ENCODE measurements at places on chromosomes 2 and 18.

DNA sequence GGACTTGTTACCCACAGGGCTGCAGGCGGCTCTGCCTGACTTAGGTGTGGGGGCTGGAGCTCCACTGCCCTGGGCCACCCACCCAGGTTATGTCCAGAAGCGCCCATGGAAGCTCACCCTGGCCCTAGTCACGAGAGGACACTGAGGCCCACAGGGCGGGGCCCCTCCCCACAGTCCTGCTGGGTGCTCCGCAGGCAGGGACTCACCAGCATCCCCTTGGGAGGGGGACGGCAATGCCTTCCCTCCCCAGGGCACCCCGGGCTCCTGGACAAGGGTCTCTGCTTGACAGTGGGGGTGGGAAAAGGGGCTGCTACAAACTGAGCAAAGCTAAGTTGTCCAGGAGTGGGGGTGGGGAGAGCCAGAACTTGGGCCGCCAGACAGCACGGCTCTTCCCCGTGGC lies 60.5 kb downstream of the AQP12A start:
- no peak for DNase-seq

- no peak for DNase-seq
Observed at GRCh38 chr18:55790296-55790695, 202.3 kb upstream of the TCF4 start.

DNA sequence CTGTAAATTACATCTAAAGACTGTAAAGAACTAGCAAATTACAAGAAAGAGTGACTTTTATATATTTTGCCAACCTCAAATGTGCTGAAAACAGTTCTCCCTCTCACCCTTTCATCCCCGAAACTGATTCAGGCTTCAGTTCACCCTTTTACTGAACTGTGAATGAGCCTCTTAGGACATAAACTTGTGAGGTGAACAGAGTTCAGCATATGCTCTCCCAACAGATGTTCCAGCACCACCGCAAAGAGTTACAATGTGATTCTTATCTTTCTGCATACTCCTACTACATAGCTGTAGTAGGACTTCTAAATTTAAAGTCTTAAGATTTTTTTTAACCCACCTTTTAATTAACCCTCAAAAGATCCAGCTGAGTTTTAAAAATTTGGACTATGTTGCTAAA lies 1.2 kb upstream of the ZCCHC2 start:
- DNase-seq, result no peak

DNA sequence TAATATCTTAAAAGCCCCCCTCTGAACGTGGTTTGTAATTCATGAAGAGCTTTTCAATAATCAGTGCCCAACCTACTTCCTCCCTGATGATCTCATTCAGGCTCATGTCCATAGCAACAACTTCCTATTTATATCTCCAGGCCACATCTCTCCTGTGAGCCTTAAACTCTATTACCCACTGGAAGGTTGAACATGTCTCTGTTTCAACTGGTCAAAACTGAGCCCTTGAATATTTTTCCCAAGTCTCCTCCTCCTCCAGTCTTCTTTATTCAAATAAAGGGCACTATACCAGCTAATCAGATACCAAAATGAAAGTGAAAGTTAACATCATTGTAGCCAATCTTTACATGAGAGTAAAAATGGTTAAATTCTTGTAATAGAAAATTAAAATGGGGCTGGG lies 63.7 kb upstream of the ITGA4 start:
- DNase-seq, result peak; percentile 90

DNA sequence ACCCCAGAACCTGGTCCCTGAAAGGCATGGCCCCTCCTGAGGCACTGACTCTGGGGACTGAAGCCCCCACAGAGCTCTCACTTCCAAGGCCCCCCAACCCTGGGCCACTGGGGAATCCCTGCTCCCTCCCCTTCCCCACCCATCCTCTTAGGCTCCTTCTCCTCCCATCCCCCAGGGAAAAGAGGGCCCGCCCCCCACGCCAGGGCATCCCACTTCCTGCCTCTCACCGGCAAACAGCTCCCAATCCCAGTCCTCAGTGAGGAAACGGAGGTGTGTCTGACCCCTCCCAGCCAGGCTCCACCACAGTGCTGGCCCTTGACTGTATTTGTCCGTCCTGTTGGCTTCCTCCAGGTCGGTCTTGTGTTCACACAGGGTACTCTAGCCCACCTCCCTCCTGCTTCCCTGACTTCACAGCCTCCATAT lies 35.0 kb upstream of the PTMA start:
- no peak for DNase-seq

DNA sequence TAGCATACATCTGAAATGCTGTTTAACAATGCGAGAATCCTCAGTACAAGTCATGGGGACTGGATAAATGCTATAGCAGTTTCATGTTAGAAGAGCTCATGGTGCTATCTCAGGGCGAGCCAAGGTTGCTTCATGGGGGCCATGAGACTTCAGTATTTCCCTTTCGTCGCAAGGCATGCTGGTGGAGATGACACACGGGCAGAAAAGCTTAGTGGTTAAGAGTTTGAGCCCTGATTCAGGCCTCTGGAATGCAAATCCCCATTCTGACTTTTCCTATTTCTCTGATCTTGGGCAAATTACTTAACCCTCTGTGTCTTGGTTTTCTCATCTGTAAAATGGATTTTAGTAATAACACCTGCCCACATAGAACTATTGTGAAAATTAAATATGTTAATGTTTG lies 57.4 kb upstream of the EPHA4 start:
- no peak for DNase-seq

DNA sequence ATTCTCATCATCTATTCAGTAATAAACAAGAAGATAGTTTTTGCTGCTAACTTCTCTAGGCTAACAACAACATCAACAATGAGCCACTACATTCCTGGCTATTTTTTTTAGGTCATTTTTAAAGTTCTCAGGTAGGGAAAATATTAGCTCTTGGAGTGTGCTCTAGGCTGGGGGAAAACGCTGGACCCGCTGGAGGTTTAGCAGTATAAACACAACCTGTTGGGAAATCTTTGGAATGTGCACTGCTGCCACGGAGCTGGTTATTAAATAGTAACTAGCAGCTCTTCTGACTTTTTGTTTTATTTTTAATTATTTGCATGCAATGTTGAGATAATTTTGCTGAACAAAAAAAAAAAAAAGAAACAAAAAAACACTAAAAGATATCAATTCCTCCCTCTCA lies 892.1 kb upstream of the ACVR2A start:
- DNase-seq, result no peak

- DNase-seq, result no peak
Observed at GRCh38 chr18:70732916-70733315, 444.1 kb downstream of the SOCS6 start.

GRCh38 chr2:174336501-174337336 lies 2.0 kb downstream of the SP9 start:
- no peak for DNase-seq

DNA sequence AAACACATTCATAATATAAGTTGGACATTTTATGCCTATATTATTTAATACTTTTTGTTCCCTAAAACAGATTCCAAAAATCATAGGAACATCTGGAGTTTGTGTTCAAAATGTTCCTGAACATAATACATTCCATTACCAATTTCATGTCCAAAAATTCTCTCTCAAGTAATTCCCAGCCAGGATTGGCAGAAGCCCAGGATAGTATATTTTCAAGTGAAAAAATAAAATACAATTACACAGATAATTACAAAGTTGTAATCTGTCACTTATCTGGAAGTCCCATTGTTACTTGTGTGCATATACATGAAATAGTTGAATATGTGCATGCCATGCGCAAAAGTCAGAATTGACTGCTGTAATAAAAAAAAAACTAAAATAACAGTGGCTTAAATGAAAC lies 5.2 kb upstream of the SCN7A start:
- DNase-seq, result no peak

DNA sequence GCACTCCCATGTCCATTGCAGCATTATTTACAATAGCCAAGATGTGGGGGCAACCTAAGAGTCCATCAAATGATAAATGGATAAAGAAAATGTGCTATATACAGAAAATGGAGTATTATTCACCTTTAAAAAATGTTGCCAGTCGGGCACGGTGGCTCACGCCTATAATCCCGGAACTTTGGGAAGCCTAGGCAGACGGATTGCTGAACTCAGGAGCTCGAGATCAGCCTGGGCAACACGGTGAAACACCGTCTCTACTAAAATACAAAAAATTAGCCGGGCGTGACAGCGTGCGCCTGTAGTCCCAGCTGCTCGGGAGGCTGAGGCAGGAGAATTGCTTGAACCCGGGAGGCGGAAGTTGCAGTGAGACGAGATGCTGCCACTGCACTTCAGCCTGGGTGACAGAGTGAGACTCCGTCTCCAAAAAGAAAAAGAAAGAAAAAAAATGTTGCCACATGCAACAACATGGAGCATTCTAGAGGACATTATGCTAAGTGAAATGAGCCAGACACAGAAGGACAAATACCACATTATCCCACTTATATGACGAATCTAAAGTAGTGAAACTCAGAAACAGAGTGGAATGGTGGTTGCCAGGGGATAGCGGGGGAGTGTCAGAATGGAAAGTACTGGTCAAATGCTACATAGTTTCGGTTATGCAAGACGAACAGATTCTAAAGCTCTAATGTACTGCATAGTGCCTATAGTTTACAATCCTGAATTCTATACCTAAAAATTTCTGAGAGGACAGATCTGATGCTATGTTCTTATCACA lies 1385.6 kb upstream of the TMEFF2 start:
- DNase-seq, result no peak

DNA sequence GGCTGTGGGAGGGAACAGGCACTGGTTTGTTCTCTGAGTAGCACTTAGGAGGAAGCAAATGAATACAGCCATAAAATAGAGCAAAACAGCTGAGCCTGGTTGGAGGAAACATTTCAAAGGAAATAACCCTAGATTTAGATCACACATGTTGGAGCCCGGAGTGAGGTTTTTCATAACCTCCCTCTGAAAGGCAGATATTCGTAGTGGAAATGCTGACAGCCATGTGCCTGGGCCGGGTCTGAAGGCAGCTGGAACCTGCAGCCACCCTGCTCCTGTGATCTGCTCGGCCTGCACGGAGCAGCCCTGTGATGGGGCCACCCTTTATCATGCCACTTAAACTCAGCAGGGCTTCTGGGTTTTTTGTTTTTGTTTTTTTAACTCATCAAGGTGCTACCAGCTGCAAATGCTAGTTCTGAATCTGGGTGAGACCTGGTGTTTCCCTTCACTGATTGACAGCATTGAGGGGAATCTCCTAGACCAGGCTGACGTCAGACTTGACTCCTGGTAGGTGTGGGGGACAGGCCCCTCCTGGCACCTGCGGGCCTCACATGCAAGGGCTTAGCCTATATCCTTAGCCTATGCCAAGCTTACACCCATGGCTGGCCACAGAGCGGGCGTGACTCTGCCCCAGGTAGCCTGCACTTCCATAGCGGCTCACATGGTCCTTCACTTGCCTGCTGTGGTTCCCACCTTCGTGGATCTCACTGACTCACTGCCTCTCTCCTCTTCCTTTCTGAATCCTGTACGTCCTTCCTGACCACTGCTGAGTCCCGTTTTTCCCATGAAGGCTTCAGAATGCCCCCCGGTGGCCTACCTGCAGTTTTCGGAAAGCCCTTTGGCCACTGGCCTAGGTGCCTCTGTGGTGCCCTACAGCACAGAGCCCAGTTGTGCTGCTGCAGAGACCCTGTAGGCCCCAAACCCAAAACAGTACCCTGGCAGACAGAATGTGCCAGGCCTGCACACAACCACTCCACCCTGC lies 217.3 kb downstream of the SEPTIN10 start:
- no peak for DNase-seq

DNA sequence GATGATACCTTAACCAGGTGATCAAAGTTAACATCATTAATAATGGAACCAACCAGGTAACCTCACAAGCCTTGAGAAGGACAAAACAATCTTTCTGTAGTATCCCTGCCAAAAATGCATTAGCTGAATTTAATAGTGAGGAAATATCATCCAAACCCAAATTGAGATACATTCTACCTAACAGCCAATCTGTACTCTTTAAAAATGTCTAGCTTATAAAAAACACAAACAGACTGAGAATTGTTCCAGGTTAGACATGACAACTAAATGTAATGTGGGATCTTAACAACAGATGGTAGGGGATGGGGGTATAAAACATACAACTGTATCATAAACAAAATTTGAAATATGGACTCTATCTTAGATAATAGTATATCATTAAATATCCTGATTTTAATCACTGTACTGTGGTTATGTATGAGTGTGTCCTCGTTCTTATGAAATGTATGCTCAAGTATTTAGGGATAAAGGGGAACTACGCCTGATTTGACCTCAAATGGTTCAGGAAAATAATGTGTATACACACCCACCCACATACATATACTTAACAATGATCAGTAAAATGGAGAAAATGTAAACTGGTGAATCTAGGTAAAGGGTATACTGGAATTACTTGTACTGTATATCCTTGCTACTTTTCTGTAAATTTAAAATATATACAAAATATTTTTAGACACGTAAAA lies 1.7 kb downstream of the FANCL start:
- DNase-seq, result peak; percentile 9

- no peak for DNase-seq
Observed at GRCh38 chr2:119180892-119181291, 22.3 kb upstream of the C1QL2 start.

- peak; percentile 44 for DNase-seq
Observed at GRCh38 chr2:60880643-60881046, 729 bp upstream of the REL start.

DNA sequence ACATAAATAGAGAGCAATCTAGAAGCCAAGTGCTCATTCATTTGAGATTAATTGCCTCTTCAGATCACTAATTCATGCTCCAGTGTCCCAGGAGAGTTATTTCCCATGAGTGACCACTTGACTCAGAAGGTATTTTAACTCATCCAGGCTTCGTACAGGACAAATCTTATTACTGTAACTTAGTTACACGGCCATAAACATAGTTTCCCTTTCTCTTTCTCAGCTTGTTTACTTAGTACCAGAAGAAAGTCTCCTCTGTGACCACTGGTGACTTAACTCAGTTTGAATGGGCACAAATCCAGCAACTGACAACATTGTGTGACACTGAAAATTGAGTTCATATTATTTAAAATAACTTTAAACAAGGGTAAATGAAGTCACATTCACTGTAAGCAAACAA lies 25.3 kb downstream of the MMADHC start:
- DNase-seq, result no peak

DNA sequence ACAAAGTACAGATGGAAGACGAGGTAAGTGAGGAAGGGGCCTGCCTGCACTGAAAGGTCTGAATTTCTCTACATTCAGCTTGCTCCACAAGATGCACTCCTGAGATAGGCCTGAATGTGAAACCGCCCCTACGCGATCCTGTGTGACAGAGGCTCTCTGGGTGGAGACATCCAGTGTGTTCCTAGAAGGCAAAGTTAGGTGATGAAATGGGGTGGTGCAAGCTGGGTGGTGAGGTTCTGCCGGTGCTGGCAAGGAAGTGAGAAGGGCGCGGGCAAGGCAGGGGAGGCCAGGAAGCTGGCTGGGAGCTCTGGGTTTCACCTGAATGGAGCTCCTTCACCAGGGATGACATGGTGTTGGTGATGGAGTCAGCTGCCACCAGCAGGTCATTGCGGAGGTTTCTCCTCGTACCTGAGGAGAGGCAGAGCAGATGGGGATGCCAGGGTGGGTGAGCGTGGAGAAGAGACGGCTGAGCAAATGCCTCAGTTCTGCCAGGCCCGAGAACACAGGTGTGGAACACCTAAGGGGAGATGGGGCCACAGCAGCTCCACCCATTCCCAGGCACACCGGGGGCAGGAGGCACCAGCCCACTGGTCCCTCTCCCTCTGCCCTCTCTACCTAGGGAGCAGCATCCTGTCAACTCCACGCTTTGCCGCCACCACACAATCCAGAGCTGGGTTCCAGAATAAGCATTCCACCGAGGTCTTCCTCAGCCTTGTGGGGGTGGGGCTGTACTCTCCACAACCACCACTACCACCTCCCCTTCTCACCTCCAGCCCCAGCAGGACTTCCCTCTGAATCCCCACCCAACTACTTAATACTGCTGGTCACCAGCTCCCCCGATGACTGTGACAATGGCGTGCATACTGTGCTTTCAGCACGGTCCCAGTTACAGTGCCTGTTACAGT lies 45.5 kb upstream of the DNMT3A start:
- no peak for DNase-seq

GRCh38 chr2:222232372-222232771 lies 66.4 kb downstream of the PAX3 start:
- DNase-seq, result no peak

All from AML-193 (cell line).